ENCODE measurements at places on chromosomes 3 and 15.

- DNase-seq, result no peak
Measured at GRCh38 chr3:37715358-37715757, 146.3 kb upstream of the CTDSPL start.

DNA sequence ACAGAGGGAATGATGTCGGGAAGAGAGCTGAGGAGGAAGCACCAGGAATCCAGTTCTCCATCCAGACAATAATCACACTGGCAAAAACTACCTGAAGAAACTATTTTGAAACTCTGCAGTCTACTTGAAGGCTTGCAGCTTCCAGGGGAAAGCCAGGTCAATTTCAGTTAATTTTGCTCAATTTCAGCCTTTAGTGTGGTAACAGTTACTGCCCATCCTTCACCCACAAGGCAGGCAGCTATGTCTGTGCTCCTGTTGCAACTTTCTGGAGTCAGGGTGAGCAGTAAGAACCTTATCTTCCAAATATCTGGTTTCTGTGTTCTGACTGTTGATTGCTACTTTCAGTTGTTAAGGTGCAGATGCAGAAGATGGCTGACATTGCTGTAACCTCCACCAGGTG is 221.7 kb downstream of the ADAMTS17 start:
- no peak for DNase-seq

- DNase-seq, result no peak
Measured at GRCh38 chr3:73556520-73557372, 68.0 kb downstream of the PDZRN3 start.

DNA sequence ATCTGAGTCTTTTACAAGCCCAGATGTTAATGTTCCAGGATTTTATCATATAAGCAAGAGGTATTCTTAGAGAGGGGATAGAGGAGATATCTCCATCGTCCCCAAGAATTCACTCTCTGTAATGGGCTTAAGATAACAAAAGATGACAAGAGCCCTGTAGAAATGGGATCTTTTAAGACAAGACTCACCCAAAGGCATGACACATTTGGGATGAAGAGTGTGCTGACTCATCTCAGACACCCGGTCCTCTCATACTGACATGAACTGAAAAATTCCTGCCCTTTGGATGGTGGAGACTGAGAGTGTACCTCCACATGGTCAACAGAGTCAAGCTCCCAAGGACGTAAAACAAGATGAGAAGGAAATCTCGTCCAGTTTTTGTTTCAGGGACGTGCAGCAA is 11.0 kb downstream of the LEKR1 start:
- DNase-seq, result no peak

- no peak for DNase-seq
Measured at GRCh38 chr15:63006032-63006878, 36.3 kb upstream of the TPM1 start.

- no peak for DNase-seq
Measured at GRCh38 chr3:36908647-36909180, 36.1 kb downstream of the TRANK1 start.

DNA sequence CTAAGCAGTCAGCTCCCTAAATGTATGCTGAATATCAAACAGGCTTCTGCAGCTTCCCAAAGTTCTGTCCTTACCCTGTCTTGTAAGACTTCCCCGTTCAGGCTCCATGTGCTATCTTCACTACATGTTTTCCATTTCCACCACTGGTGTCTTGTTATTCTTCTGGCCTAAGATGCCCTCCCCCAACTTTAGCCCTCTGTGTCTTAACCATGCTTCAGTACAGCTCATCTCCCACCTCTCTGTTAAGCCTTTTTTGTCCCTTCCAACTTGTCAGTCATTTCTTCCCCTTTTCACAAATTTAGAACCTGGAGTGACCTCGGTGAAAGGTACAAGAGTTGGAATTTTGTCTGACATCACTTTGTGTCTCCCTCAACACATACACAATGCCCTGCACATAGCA is 151.7 kb upstream of the TBL1XR1 start:
- DNase-seq, result no peak

- no peak for DNase-seq
Measured at GRCh38 chr3:81154611-81155143, 606.8 kb downstream of the GBE1 start.

Measured in GM10248 (cell line).